ENCODE measurements at places on chromosomes 4 and X. TPM values are rescaled to one million over a fixed set of nuclear protein-coding genes. Genes with fewer than 3 reads are reported as not detected.

Gene RASGEF1B
- 23.6 TPM for total RNA-seq

Gene UGT2A1
- total RNA-seq = 0.18 TPM

Gene HSFX1
- total RNA-seq = 0.78 TPM

Gene FGFBP1
- total RNA-seq = not detected

DNA sequence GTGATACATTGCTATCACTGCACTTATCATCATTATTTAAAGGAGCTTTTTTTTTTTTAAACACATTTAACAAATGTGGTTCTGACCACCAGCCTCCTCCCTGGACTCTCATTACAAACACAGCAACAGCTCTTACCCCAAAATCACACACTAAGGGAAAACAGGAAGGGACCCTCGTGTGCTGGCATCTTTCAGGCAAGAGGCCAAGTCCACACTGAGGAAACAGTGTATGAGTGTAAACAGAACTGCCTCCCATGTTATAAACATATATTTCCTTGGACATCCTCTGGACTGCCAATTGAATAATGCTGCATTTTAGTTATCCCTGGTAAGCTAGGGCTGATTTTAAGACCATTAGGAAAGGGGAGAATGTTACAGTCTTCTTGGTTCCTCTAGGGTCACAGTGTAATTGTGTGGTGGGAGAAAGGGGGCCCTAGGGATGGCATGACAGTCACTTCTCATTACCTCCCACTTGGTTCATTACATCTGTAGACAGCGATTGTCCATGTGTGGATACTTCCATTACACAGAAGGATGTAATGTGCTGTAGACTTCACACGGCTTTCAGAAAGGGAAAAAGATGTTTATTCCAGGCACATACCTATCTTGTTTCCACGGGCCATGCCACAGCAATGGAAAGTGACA, 244.6 kb upstream of the TET2 start:
- no peak for DNase-seq

DNA sequence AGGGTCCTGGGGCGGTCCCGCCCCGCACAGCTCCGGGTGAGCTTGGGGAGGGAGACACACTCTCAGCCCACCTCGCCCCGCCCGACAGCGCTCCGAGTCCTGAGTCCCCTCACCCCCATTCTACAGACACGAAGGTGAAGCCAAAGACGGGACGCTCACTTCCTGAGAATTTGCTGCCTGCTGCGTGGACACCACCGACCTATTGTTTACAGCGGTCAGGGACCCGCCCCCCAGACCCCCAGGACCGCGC, 796 bp upstream of the ZNF141 start:
- no peak for DNase-seq

- DNase-seq = no peak
Observed at GRCh38 chr4:44558031-44558605, 93.3 kb downstream of the YIPF7 start.

GRCh38 chr4:153619811-153620210, 64.3 kb upstream of the TLR2 start:
- no peak for DNase-seq

DNA sequence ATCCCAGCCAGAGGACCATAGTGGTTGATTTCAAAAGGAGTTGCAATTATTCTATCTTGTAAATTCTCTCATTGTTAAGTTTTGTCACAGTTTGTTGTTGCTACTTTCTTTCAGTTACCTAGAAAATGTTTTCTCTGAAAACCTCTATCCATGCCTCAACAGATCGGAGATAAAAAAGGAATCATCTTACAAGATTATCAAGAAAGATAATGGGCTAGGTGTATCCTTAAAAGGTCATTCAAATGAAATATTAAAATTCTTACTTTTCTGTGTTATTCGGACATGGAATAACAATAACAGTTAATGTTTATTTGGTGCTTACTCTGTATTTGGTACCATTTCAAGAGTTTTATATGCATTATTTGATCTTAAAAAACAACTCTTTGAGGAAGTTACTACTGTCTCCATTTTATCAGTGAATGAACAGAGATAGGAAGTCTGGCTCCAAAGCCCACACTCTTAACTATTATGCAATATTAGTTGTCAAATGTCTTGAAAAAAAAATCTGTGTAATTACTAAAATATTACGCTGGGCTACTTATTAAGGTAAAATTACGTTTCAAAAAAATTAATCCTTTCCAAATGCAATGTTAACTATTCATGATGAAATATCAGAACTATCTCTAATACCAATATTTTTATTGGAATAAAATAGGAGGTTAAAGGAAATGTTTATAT, 97.5 kb downstream of the SNCA start:
- DNase-seq = no peak

DNA sequence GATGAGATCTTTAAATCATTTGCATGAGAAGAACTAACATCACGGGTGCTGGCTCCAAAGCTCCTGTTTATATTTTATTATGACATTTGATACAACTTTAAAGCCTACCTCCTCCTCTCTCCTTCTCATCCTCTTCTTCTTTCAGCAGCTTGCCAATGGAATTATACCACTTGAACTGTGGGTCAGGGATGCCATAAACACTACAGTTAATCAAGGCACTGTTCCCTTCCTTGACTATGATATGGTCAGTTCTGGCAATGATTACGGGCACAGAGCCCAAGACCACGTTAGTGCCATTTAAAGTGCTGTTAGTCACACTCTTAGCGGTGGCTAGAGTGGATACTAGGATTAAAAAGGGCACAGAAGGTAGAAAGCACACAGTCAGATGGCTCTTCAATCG, 20.7 kb downstream of the MFAP3L start:
- DNase-seq = no peak

- DNase-seq = peak; percentile 41
Observed at GRCh38 chrX:103157496-103158316, 57.2 kb upstream of the BEX4 start.

GRCh38 chrX:111876646-111877045, 665 bp downstream of the TRPC5OS start:
- DNase-seq = no peak

DNA sequence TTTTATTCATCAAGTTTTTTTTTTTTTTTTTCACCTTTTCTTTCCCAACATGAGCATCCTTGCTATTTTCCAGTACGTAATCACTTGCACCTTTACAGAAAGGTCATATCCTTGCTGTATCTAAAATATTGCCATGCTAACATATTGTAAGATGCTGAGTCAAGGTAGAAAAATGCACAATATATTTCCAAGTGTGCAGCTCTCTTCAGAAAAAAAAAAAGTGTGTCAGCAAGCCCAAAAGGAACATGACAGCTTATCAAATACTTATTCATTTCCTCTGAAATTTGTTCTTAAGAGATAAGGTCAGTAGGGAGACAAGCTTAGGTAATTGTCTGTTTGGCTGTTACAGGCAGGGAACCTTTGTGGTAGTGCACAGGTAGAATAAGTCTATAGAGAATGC, 27.0 kb downstream of the SH2D1A start:
- DNase-seq = no peak

DNA sequence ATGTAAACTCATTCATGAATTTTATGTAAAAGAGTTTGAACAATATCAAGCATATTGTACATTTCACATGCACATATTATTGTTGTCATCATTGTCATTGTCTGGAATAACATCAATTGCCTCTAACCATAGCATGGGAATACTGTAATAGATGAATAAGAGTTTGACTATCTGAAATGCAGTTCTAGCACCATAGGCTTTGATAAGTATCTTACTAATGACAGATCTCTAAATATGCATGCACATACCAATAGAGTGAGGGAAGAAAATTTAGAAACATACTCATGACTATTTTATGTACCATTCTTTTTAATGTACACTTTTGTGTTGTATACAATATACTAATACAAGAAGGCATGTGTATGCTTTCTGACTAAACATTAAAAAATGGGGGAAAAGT, 161.6 kb upstream of the SPRY1 start:
- no peak for DNase-seq

DNA sequence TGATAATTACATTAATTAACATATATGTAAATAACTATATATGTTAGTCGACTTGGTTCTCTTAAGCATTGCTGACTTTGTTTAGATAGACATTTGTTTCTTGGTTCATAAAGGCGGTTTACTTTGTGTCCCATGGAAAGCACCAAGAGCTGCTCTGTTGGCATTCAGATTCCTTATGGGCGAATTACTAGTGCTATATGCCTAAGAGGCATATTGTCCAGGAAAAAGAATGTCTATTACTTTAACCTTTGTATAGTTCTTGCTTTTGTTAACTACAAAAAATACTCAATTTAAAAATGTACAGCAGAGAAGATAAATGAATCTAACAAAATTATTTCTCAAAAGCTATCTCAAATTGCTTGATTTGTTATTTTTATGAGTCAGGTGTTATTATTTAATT, 532.8 kb downstream of the FAT4 start:
- no peak for DNase-seq

DNA sequence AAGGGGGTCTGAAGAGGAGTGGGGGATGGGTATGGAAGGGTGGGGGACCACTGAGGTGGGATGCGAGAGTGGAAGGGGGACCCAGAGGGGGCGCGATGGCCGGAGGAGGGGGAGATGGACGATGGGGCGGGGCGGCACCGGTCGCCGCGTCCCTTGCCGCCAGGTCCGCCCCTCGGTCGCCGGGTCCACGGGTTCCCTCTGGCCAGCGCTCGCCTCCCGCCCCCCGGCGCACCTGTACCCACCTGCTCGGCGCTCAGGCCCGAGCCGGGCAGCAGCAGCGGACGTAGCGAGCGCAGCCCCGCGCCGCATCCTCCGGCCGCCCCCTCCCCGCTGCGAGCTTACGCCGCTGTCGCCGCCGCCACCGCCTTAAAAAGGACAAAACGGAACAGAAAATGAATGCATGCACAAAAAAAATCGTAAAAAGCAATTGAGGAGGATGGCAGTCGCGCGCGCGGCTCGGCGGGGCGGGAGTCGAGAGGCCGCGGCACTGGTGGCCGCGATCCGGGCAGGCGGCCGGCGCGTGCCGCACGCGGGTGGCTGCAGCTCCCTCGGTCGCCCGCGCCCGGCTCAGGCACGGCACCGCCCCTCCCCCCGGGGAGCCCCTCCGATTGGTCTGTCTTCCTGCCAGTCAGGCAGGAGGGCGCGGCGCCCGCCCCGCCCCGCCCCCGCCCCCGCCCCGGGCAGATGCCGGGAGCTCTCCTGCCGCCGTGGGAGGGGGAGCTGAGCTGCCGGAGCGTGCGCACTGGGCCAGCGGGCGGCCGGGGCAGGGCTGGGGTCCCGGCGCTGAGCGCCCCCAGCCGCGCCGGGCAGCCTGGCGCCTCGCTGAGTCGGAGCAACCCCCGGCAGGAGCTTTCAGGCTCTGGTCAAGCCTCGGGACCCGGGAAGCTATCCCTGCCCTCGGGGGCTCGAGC, at the start of gene JAKMIP1:
TSS of gene JAKMIP1 (minus strand) at position 539 of the 911 bp plus-strand sequence. CDS start 87,699 bp downstream, outside the sequence.
- DNase-seq = peak; percentile 67

- DNase-seq = no peak
Observed at GRCh38 chrX:63809173-63809572, 24.2 kb upstream of the ARHGEF9 start.

DNA sequence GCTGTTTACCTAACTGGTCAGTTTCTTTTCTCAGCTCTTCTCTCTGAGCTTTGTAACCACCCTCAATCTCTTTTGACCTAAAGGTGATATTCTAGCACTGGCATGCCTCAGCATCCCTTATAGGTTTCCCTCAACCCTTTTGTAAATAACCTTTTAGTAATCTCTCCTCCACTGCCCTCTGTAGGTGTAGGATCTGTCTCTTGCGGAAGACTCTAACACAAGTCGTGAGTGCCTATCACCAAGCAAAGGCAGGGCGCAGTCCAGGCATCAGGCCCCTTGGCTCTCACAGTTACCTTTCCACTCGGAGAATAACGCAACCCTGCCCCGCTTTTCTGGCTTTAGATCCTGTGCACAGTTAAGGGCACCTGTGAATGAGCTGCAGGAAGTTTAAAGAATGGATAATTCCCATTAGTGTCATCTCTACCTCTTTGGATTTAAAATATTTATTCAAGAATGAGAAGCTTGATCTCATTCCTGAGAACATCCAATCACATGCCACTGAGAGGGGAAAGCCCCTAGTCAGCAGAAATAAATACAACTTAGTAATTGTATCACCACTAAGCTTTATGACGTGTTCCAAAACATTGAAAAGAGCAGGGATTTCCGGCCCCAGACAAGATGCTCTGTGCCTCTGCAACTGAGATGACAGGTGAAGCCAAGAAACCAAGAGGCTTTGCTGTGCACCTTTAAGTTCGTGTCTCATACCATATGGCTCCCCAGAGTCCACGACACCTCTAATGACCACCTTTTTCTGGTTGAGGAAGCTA, 58.8 kb downstream of the SPINK2 start:
- DNase-seq = no peak
